Glutamatergic neuron (in vitro differentiated cells): ENCODE measurements at places on chromosomes 4 and X. TPM values are rescaled to one million over a fixed set of nuclear protein-coding genes. Genes with fewer than 3 reads are reported as not detected.

The IQCM gene
- total RNA-seq, result not detected

The FAT1 gene
- total RNA-seq, result 34.3 TPM

The TMPRSS11E gene
- total RNA-seq, result not detected

The N4BP2 gene
- 9.7 TPM for total RNA-seq

The GPR173 gene
- 85.3 TPM for total RNA-seq

The ENPEP gene
- total RNA-seq, result 2.4 TPM

The TRIM61 gene
- total RNA-seq, result 0.34 TPM

The FDCSP gene
- not detected for total RNA-seq

The SSX4 gene
- total RNA-seq, result 0.71 TPM

The TREX2 gene
- total RNA-seq, result 0.29 TPM

The ABCB7 gene
- 30.5 TPM for total RNA-seq

The LEF1 gene
- 0.98 TPM for total RNA-seq

The AFP gene
- not detected for total RNA-seq

The GLRA3 gene
- total RNA-seq, result not detected

The KDM5C gene
- total RNA-seq, result 124 TPM

The TLR2 gene
- total RNA-seq, result not detected

The CCNB3 gene
- total RNA-seq, result 0.66 TPM

The INTU gene
- 6.3 TPM for total RNA-seq

The HERC5 gene
- 0.27 TPM for total RNA-seq
